ENCODE measurements at places on chromosomes 5 and 9.

DNA sequence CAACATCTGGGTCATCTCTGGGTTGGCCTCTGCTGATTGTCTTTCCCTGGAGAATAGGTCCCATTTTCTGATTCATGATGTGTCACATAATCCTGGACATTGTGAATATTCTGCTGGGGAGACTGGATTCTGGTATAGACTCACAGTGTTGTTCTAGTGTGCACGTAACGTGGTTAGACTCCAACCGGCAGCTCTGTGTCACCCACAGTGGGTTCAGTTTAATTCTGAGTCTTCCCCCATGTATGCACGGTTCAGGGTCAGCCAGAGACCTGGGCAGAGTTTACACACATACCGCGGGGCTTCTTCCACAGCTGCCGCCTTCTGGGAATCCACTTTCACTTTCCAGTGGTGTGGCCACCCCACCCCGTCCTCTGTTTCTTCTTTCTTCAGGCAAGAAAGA is 38.0 kb upstream of the LRRC14B start:
- DNase-seq: no peak

DNA sequence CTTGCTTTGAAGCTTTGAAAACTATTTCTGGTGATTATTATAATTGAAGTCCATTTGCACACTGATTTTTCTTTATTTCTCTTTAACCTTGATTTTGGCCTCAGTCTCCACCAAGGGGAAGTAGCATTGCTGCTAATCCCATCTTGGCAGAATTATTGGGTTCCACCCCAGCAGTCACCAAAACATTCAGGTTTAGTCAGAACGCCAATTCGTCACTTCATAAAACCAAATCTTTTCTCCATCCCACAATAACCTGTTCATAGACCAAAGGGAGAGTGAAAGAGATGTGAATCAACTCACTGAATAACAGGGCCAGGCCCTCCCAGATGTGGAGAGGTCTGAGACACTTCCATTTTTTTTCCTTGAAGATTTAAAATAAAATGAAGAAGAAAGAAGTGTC is 95.1 kb upstream of the VCAN start:
- no peak for DNase-seq

GRCh38 chr5:141477815-141478214 is 2.0 kb downstream of the PCDHGC3 start:
- DNase-seq: no peak

DNA sequence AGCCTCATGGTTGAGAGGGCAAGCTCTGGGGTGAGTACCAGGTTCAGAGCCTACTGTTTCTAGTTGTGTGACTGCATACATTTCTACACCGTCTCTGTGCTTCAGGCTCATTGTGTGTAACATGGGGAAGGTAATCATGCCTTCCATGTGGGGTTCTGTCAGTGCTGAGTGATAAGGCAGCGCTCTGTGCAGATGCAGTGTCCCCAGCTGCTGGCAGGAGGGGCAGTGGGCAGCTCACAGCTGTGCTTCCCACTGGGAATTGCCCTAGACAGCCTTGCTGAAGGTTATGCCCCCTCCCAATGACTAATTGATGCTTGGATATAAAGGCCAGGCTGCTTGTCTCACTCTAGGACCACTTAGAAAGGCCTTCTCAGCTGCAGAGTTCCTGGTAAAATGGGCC is 121.8 kb upstream of the SAP30L start:
- no peak for DNase-seq

DNA sequence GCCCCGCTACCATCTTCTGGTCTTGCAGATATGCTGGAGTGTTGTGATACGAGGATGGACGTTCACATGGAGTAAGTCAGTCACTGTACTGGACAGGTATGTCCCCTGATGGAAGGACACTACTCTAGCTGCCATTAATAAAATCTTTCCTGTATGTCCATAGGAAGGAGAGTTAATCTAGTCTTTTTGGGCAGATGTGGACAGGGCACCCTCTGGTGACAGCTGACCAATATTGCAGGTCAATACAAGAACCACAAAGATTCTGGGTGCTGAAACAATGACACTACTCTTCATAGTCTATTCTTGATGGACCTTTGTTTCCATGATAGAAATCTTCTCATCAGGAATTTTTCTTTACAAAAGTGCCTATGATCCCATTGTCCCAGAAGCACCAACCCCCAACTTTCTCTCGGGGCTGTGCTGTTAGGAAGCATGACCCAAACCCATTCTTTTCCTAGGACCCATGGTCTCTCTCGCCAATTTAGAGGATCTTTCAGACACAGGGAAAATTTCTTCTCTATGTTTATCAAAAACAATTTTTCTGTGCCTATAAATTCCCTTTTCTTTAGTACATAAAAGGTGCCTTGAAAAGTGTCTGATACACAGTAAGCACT is 376.9 kb downstream of the DTWD2 start:
- DNase-seq: no peak

DNA sequence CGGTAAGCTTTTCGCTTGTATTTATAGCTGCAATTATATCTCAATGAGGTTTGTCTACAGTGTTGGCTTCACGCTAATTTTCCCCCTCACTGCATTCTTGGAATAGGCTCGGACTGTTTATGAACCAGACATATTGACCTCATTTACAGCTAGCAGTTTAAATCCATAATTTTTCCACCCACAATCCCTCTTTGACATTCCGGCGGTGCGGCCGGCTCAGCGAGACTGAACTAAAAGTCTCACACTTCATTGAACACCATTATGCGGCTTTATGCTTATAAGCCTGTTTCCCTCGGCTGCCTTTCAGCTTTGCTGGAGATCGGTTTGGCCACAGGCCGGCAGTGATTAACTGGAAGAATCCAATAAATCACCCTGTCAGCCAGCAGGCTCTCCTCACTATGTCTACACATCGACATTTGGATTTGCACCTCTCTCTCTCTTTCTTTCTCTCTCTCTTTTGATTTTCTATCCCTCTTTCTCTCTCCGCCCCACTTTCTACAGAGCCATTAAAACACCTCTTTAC is 315.0 kb upstream of the TLE4 start:
- no peak for DNase-seq
